ENCODE measurements at places on chromosomes 4 and X.

GRCh38 chr4:85870298-85871083, 395.5 kb downstream of the ARHGAP24 start:
- DNase-seq = no peak

- no peak for DNase-seq
Observed at GRCh38 chrX:63561425-63561824, 210.3 kb upstream of the SPIN4 start.

DNA sequence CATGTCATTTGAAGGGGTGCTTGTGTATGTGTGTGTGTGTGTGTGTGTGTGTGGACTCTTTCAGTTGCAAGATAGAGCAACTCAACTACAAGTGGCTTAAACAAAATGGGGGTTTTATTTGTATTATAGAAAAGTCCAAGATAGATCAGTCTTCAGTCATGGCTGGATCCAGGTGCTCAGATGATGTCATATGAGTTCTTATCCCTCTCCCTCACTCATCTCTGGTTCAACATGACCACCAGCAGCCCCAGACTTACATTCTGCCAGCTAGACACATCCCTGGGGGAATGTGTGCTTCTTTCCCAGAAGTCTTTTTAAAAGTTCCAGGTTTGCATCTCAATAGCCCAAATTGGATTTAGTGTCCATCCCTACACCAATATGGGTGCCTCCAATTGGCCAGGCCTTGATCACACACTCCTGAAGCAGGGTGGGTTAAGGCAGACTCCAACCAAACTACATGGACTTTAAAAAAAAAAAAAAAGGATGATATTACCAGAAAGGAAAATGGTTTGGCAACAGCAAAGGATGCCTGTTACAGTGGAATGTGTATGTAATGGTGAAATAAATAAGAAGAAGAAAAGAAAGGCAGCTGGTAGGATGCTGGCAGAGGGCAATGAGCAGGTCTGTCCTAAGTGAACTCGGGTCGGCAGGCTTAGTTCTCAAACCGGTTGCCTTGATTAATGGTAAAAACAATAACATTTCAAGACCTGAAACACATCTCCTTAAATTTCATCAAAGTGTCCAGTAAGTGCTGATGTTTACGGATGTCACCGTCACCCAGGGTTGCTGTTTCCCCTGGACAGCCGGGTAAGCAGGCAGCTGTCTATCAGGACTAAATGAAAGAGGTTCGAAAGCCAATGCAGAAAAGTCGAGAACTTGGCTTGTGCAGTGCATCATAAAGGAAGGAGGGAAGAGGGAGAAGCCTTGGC, 107.7 kb downstream of the SMIM20 start:
- peak; percentile 36 for DNase-seq

DNA sequence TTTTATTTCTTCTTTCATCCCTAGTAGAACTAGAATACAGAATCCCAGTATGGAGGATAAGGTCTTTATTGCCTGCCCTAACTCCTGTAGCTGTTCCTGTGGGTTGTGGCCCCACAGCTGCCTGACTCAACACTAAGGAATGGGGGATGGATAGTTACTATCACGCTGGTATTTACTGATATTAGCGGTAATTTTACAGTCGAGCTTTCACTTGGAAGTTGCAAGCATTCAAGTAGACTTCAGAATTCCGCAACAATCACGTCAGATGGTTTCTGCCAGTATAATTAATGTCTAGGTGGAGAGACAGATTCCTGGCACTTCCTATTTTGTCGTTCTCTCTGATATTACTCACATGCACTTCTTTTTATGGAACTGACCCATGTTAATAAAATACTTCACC, 489.8 kb downstream of the PABPC4L start:
- no peak for DNase-seq

DNA sequence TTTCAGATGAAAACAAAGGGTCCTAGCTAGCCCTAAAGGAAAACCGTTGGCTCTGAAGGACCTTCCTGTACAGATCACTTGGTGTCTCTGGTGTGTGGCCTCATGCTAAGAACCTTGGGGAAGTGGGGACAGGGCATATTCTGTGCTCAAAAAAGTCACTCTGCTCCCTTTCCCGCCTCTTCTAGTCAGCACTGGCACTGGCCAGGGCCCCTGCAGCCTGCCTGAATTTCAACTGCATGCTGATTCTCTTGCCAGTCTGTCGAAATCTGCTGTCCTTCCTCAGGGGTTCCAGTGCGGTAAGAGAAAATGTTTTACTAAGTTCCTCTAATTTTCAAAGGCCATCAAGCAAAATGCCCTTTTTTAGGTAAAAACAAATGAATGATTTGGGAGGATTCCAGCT, 3.4 kb downstream of the CYBB start:
- DNase-seq = no peak

DNA sequence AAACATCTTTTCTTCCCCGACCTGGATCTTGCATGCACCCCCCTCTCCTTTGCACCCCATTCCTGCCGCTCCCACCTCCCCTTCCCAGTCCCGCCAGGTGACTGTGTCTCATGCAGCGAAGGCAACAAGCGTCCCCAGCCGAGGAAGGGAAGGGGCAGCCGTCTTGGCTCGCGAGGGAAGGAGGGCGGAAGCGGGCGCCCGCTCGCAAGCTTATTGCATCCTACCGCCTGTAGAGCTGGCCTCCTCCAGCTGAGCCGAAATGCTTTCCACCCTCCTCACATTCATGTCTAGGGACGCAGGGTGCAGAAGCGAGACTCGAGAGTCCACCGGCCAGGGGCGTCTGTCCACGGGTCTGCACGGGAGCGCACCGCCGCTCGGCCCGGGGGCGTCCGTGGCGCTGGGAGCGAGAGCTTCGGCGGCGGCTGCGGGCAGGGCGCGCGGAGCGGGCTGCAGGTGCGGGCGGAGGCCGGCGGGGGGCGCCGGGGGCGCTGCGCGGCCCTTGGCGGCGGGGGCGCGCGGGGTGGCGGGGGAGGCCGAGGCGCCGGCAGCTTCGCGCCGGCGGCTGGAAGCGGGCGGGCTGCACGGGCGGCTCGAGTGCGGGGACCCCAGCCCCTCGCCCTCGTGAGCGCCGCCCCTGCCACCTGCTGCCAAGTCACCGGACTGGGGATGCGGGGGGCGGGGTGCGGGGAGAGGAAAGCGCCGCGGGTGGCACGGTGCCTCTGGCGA, at the start of gene KCNIP4:
Gene KCNIP4 (minus strand): TSS at position 426 of the 726 bp plus-strand sequence.
- DNase-seq = peak; percentile 49

DNA sequence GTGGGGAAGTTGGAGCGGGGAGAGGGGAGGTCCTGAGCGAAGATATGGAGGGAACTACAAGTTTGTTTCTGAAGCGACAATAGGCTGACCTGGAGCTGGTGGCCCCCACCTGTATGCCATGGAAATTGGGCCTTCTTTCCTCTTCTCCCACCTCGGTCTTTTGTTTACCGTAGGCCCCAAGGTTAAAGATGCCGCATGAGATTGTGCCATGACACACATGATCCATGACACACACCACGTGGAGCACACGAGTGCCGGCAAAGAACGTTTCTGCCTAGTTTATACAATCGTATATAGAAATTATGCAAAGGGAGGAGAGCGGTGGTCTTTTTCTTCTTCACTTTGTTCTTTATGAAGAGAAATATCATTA, 408 bp downstream of the TMEM33 start:
- DNase-seq = peak; percentile 40

Measured in foreskin fibroblast (primary cell).